ENCODE measurements at places on chromosomes 4 and X.

GRCh38 chr4:15888515-15888914 lies 50.0 kb downstream of the FGFBP1 start:
- DNase-seq, result no peak

DNA sequence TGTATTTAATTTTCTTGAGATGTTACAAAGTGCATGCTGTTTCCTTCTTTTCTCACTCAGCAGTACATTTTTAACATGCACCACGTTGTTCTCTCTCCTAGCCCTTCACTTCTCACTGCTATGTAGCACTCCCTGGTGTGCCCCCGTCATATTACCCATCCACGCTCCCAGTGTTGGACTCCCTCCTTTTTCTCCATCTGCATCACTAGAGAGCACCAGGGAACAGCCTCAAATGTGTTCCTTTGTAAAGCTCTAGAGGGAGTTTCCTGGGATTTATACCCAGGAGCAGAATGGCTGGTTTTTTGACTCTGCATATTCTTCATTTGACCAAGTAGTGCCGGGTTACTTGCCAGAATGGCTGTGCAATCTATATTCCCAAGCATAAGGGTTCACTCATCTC lies 240.3 kb upstream of the ANXA3 start:
- DNase-seq, result peak; percentile 28

GRCh38 chr4:185693548-185694215 lies 118.3 kb downstream of the SORBS2 start:
- no peak for DNase-seq

GRCh38 chrX:460823-461640 lies 74.3 kb upstream of the PPP2R3B start:
- DNase-seq, result no peak

DNA sequence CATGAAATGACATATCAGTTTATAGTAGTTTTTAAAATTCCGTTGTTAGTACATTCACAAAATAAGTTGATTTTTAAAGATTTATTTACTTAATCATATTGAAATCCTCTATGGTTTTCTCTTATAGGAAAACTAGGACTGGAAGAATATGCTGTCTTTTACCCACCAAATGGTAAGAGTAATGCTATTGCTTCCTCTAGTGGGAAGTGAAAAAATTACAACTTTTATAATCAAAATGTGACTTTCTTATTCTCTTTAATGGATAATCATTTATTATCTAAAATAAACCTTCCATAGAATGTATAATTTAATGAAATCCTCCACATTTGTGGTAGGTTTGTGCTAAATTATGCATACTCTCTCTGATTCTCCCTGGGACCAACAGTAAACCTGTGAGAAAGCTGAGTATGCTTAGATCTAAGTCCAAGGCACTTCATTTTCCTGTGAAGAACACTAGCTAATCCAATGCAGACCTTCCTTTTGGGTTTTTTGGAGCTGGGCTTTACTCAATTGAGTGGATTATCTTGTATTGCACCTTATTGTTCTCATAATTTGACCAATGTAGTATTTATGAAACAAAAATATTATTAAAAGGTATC lies 136.2 kb downstream of the TBC1D19 start:
- DNase-seq, result peak; percentile 37

DNA sequence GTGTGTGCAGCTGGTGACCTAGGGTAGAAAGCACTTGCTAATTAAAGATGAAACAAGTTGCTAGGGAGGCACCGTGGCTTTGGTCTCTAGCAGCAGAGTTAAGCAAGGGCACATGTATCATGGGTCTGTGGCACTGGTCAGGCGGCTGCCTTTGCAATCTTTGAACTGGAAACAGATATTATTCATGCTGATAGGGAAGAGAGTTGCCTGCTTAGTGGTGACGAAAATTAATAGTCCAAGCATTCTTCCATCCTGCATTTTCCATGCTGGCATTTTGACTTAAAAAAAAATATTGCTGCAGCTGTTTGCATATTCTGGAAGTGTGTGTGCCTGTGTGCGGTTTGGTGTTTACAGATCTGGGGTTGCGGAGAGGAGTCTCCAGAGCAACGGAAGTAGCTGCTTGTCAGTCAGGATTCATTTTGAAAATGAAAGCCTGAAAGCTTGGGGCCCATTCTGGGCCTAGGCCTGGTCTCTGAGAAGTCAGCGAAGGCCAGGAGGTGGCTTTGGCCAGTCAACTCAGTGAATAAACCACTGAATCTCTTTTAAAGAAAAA lies 2.3 kb upstream of the SOWAHD start:
- DNase-seq, result peak; percentile 24

DNA sequence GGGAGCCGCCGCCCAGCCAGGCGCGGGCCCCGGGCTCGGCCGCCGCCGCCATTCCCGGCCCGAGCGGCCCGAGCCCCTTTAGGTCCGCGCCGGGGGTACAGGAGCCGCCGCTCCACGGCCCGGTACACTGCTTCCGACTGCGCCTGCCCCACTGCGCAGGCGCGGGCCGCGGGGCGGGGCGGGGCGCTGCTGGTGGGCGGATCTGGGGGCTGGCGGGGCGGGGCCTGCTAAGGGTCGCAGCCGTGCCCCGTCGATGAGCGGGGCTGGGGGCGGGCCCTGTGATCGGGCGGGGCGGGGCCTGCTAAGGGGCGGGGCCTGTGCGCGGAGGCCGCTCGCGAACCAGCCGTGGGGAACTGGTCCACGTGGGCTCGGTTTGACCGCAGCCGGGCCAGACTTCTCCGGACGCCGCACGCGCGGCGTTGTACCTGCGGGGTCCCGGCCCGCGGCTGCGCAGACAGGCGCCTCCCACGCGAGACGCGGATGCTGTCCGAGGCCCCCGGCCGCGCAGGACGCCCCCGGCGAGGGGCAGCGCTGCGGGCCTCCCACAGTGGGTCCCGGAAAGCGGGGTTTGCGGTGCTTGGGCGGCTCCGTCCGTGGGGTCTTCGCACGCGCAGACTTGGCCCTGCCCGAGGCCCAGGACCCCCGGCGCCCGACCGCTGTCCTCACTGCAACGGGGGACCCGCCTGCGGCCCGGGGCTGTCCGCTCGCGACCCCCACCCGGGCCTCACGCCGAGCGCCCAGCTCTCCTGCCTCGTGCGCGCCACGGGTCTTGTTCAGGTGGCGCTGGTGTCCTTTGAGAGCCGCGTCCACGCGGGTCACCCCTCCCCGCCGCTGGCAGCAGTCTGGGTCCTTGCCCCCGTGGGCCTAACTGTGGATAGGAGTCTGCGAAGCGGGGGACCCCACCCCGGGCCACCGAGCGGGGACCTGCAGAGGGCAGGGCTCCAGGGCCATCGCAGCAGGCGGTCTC lies at the start of gene DGKQ:
Gene DGKQ, minus strand, starts transcription at position 139 of the 967 bp plus-strand sequence. Its CDS starts 87 bp downstream, at position 52.
- DNase-seq, result peak; percentile 89

- no peak for DNase-seq
These were observed 125.4 kb downstream of the RASL11B start for GRCh38 chr4:52987392-52988056.

DNA sequence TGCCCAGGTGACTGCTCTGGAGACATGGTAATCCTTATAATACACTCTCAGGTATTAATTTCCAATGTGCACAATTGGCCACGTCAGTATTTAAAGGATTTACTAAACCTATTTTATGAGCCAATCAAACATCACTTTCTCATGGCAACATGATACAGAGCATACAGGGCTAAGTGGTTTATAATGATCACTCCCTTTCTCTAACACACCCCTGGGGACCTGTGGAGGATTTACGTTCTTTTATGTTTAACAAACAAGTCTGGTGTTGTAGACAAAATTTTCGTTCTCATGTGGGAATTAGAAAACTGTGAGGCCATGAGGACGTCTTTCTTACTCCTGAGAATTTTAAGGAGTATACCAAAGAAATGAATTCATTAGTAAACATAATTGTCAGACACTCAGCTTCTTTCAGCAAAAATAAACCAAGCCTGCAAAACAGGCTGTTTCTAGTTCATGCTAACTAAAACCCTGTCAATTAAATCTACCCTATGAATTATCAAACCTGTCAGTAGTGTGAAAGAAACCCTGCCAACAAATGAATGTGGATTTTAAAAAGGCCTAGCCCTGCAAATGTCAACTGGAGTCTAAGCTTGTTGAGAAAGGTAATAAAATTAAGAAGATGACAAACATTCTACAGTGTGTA lies 155.8 kb downstream of the PDGFC start:
- DNase-seq, result no peak

- DNase-seq, result no peak
These were observed 190.3 kb upstream of the RPS6KA3 start for GRCh38 chrX:20456971-20457370.

DNA sequence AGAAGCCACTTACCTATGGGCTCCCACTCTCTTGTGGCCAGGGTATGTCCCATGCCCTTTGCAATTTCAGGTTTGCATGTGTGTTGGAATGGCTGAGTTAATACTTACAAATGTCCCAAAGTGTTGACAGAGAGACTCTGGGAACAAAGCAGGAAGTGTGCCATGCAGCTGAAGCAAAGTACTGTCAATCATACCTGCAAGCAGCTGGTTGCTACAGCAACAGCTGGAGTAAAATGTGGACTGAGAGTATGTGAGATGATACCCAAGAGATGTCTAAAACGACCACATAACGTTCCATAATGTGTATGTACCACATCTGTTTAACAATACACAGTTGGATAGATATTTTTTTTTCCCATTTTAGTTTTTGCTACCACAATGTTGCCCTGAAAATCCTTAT lies 82.8 kb upstream of the CAMK2D start:
- DNase-seq, result no peak

DNA sequence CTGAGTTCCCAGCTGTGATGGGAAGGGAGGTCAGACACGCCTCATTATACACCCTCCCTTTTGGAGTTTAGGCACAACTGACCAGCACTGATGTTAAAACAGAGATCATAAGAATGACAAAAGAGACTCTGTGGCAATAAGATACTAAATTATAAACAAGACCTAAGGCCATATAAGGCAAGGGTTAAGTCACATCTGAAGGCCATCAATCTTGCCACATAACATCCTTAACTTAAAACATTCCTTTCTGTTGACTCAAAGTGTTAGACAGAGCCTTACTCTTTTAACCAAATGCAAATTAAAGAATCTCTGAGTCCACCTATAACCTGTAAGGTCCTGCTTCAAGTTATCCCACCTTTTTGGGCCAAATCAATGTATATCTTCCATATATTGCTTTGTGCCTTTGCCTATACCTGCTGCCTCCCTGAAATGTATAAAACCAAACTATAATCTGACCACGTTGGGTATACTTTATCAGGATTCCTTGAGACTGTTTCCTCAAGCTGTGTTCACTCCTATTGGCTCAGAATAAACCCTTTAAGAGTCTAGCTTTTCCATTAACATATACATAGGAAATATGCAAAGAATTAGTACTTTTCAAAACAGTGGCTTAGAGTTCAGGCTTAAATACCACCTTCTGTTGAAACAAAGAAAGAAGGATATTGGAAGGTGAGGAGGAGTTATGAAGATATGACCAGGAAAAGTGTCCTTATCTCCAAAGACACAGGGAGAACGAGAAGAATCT lies 214.4 kb upstream of the PPP1R2C start:
- DNase-seq, result peak; percentile 15

- DNase-seq, result peak; percentile 8
These were observed 163.7 kb downstream of the CORIN start for GRCh38 chr4:47674144-47674543.

GRCh38 chr4:182924497-182924896 lies 7.3 kb upstream of the DCTD start:
- DNase-seq, result no peak

DNA sequence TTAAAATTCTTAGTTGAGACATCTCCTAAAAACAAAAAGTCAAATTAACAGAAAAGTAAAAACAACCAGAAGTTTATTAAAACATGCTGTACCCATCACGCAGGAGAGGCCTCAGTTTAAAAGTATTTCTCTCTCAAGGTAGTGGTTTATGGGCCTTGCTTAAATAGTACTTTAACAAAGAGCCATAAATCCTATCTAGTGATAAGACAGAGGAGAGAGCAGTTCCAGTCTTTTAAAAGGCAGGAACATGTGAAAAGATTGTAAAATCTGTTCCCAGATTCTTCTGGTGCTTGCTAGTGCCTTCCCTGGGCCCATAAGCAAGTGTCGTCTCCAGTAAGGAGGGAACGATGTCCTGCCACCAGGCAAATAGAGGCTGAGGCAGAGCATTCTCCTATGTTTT lies 476.3 kb upstream of the ADGRL3 start:
- no peak for DNase-seq

DNA sequence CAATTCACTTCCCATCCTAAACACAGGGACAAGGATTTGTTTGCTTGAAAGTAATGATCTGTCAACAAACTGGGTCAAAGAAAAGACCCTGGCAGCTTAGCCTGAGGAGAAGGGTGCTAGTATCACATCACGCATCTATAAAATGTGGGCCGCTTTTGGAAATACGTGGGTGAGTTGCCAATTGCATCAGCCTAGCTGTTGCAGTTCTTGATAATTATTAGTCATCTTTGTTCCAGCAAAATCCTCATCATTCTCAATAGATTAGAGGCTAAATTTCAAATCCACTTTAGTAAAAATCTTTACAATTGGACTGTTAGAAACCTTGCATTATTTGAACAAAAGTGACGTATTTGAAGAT lies 33.6 kb upstream of the TAPT1 start:
- peak; percentile 26 for DNase-seq

GRCh38 chrX:16436348-16437188 lies 213.4 kb upstream of the S100G start:
- DNase-seq, result peak; percentile 78

- DNase-seq, result no peak
These were observed 203.3 kb downstream of the ANTXR2 start for GRCh38 chr4:79869597-79870237.

GRCh38 chrX:56789518-56790070 lies 60.6 kb downstream of the NBDY start:
- DNase-seq, result no peak

- no peak for DNase-seq
These were observed 14.6 kb downstream of the PHF8 start for GRCh38 chrX:54029529-54030143.

GRCh38 chr4:22500128-22500611 lies 15.7 kb downstream of the ADGRA3 start:
- no peak for DNase-seq

DNA sequence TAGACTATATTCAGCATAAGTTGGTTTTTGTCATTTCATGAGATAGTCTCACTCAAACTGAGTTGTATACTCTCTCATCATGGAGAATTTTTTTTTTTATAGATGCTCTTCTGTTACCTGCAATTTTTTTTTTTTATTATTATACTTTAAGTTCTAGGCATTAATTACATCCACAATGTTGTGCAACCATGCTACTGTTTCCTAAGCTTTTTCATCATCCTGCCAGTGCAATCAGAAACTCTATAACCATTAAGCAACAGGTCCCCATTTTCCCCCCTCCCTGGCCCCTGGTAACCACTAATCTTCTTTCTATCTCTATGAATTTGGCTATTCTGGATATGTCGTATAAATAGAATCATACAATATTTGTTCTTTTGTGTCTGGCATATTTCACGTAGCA lies 321.6 kb downstream of the STIM2 start:
- no peak for DNase-seq

DNA sequence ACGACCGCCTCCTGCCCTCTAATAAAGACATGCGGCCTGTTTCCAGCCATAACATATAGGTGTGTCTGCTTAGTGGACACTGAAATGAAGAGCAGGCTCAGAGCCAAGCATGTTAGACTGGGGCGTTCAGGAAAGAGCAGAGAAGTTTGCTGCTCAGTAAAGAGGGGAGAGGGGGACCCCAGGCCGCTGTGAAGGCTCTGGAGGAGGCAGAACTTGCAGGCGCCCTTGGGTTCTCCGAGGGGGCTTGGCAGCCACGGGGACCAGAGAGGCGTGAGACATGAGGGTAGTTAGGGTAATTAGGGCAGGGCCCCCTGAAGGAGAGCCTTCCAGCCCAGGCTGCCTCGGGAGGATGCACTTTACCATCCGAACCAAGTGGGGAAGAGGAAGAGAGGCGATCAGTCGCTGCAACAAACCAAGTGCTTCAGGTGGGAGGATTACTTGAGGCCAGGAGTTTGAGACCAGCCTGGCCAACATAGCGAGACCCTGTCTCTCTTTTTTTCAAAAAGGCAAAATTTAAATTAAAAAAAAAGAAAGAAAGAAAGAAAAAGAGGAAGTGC lies 46.6 kb upstream of the CDKN2AIP start:
- DNase-seq, result no peak

Measured in fibroblast of skin of scalp (primary cell).